ENCODE measurements at places on chromosomes 7 and 10.

DNA sequence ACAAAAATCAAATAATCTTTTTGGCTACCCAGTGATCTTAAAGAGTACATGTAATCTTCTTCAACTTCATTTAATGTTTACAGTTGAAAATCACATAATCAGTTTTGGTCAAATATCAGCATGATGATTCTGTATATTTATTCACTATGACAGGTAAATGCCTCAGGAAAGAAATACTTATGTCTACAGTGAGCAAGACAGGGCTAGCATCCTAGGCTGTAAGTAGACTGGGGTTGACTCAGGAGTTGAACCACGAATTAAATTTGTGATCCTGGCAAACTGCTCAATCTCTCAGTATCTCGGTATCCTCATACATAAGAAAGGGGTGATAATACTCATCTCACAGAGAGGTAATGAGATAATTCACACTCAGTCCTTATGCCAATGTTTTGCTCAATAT lies 71.8 kb downstream of the SEMA3D start:
- no peak for DNase-seq

DNA sequence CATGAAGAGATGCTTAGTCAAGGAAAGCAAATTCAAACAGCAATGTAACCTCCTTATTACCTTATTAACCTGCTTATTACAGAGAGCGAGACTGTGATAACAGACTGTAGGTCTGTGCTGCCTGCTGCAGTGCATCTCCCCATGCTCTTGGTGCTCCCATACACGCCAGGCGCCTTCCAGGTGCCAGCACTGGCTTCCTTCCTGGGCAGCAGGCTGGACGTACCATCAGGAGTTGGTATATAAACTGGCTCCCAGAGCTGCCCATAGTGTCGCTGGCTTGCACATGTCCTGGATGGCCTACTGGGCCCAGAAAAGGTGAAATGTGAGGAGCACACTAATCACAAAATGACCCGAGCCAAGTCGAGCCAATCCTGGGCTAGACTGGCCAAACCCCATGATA lies 13.5 kb downstream of the ATP6V0E2 start:
- no peak for DNase-seq

GRCh38 chr7:51017576-51018535 lies 235.2 kb upstream of the GRB10 start:
- DNase-seq, result no peak

DNA sequence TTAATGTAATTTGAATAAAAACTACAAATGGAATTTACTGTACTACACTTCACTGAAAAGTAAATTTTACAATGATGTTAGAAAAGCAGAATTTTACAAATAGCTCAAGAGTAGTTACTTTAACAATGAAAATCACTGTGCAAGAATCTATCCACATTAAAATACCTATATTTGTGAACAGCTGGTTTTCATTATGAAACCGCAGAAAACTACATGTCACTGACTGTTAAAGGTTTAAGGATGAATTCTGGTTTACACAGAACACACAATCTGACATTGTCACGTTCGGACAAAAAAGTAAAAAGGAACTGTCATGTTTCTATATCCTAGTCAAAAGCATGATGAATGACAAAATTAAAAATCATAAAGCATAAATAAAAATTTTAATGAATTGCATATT lies 415.3 kb upstream of the PRKCQ start:
- no peak for DNase-seq

- DNase-seq, result no peak
Observed at GRCh38 chr10:126738001-126738400, 67.5 kb upstream of the C10orf90 start.

All from stimulated activated CD4-positive, alpha-beta T cell treated with anti-CD3 and anti-CD28 coated beads, TNF-alpha, amount 100 ng/mL, for 24 hours (primary cell).